ENCODE measurements at places on chromosomes 3 and 15.

GRCh38 chr3:7205535-7205934, 344.6 kb downstream of the GRM7 start:
- DNase-seq: no peak

DNA sequence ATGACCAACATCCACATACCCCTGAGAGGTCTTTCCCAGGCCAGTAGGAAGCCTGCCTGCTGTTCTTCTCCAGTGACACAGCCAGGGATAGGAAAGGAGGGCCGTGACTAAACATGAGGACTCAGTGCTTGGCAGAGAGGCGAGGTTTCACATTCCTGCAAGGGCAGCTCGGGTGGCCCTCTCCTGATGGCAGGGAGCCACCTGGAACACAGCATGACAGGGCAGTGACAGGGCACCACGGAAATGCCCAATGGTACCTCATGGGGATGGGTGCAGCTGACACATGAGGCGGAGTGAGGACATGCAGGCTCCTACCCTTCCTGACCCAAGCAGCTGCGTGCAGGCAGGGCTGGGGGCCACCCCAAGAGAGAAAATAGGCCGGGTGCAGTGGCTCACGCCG, 7.4 kb upstream of the TGM5 start:
- no peak for DNase-seq

DNA sequence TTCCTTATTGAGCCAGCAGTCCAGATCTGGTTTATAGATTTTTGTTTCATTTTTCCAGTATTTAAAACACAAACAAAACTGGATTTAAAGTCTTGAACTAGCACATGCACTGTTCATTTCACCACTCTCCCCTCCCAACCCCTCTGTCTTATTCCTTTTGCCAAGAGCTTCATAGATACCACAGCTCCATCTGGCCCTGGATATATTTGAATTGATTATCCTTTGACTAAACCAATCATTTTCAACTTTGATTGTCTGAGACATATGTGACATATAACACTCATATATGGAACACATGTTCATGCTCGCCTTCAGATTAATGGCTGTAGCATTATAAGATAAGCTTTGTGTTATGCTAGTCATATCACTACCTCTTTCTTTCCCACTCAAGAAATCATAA, 376.6 kb upstream of the NAALADL2 start:
- no peak for DNase-seq

- no peak for DNase-seq
These were observed 54.2 kb downstream of the FLNB start for GRCh38 chr3:58062472-58062871.

DNA sequence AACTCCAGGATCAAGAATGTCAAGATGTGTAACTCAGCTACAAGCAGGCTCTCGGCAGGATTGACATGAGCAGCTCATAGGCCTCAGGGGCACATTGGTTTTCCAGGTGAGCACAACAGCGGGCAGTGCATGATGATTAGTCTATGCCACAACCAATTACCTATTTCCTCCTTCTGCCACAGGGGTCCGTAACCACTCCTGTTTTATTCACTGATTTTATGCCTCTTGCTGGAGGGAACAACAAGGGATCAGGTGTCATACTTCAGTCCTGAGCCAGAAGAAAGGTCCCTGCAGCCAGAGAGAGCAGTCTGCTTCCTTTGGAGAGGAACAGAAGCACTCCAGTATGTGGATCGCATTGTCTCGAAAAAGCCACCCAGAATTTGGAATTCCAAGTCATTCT, 35.1 kb upstream of the PTPRG start:
- DNase-seq: no peak

- no peak for DNase-seq
These were observed 54.7 kb upstream of the USP3 start for GRCh38 chr15:63449731-63450130.

DNA sequence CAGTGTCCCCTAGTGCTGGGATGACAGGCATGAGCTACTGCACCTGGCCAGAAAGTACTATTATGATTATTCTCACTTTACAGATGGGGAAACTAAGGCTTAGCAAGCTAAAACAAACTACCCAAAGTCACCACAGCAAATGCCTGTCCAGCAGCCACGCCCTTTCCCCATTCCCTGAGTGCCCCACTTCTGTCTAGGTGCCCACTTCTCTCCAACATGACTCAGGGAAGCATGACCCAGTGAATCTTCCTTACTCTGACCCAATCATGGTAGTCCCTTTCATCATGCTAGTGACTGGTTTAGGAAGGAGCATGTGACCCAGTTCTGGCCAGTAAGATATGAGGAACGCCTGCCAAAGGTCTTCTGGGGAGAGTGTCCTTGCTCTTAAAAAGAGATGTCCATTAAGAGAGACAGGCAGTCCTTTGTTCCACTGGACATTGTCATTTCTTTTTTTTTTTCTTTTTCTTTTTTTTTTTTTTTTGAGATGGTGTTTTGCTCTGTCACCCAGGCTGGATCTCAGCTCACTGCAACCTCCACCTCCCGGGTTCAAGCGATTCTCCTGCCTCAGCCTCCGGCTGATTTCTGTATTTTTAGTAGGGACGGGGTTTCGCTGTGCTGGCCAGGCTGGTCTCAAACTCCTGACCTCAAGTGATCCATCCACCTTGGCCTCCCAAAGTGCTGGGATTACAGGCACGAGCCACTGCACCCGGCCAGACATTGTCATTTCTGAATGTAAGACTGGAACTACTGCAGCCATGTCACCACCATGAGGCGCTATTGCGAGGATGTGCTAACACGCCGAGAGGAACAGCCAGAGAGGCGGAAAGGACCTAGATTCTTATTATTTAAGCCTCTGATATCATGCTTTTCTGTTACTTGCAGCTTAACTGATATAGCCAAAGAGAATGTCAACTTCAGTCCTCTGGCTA, 19.8 kb downstream of the MEGF11 start:
- no peak for DNase-seq

GRCh38 chr3:46912986-46913385, 35.5 kb downstream of the PTH1R start:
- no peak for DNase-seq

- DNase-seq: no peak
These were observed 65.1 kb upstream of the TEX264 start for GRCh38 chr3:51605938-51606337.

DNA sequence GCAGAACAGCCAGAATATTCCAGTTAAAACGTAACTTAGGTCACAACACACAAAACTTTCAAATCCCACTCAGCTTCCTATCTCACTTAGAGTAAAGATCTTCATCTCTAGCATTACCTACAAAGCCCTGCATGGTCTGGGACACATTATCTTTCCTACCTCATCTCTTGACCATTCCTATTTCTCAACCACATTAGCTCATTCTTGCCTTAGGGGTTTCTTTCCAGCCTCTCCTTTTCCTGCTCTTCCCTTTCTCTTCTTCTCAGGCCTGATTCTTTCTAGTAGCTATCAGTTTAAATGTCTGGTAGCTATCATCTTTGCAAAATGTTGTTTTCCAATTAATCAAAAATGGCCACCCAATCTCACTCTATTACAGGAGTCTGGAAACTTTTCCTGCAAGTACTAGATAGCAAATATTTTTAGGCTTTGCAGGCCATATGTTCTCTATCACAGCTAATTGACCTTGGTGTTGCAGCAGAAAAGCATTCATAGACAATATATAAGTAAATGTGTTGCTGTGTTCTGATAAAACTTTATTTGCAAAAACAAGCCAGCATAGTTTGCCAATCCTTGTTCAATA, 15.1 kb upstream of the CBLB start:
- DNase-seq: no peak

- no peak for DNase-seq
These were observed 241.6 kb downstream of the ZNF621 start for GRCh38 chr3:40766396-40766795.

- DNase-seq: no peak
These were observed 435.4 kb downstream of the WDR72 start for GRCh38 chr15:53324061-53324460.

DNA sequence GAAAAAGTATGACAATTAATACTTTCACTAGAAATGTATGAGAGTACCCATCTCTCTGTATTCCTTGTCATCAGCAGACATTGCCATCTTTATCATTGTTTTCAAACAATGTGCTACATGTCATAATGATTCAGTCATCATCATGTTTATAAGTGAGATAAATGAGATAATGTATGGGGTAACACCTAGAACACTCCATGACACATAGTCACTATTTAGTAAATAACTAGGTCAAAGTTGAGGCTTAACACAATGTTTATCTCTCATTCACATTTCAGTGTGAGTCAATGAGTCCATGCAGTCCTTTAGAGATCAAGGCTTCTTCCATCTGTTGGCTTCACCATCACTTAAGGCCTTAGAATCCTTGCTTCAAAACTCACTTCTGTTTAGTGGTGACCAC, 70.0 kb downstream of the NLGN1 start:
- no peak for DNase-seq

GRCh38 chr3:118556983-118557382, 477.7 kb downstream of the IGSF11 start:
- DNase-seq: no peak

DNA sequence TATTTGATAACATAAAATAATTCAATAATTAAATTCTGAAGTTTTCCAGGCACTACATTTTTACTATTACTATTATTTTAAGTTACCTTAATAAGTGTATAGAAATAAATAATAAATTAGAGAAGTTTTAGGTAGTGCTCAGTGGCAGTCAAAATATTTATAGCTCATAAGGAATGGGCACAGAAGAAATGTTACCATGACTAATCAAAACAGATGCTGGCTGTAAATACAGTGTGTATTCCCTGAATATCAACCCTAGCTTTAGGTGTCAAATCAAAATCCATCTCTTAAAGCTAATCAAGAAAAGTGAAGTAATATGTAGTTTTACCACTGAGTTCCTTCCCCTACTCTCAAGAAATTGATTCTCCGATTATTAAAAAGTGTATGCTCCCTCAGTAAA, 35.5 kb downstream of the ZBTB20 start:
- no peak for DNase-seq

- no peak for DNase-seq
These were observed 1.3 kb upstream of the MAP6D1 start for GRCh38 chr3:183826448-183827250.

DNA sequence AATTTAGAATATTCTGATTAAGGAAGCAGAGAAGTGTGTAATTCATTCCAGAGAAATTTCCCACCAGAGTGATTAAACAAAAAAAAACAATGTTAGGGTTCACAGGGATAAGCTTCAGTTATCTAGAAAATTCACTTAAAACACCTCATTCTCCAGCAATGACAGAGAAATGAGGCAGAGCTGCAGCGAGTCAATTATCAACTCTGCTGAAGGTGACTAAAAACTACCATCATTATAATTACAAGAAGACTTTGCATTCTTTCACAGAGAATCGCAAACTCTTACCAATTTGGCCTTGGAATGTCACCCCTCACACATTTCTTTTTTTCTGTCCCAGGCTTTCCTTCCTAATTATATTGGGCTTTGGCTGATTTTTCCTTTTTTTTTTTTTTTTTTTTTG, 117.1 kb downstream of the RAB11A start:
- no peak for DNase-seq
